ENCODE measurements at places on chromosomes 12 and 14. TPM values are rescaled to one million over a fixed set of nuclear protein-coding genes. Genes with fewer than 3 reads are reported as not detected.

Gene SLC6A15
- total RNA-seq = 0.41 TPM

Gene TMEM233
- not detected for total RNA-seq

Gene GALC
- total RNA-seq = 40.3 TPM

DNA sequence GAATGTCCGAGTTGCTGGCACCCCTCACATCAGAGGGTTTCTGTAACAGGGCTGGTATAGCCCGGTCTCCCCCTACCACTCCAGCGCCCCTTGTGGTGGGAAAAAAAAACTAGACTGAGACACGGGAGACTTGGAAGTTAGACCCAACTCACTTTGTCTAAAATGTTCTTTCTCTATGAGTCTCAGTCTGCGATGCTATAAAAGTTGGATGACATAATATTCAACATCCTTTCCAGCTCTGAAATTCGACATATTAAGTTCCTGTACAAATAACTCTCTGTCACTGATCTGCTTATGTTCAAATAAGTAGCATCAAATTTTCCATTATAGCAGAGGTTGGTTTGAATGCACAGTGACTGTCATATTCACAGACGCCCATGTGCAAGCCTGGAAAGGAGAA, 25.7 kb upstream of the TC2N start:
- H3K4me1 ChIP-seq = peaks cover 47% of the 10 kb centered on the region
- H3K27ac ChIP-seq = peak overlapping the region; percentile 87
- no peaks in the 10 kb centered on the region for H3K36me3 ChIP-seq
- DNase-seq = peak; percentile 59
- no peaks in the 10 kb centered on the region for H3K27me3 ChIP-seq

GRCh38 chr12:82608706-82609105, 78.0 kb upstream of the TMTC2 start:
- no peak overlapping the region for H3K4me3 ChIP-seq
- no peak for DNase-seq
- H3K27ac ChIP-seq = no peak overlapping the region

- H3K4me1 ChIP-seq = no peaks in the 10 kb centered on the region
- H3K27me3 ChIP-seq = peaks cover 9% of the 10 kb centered on the region
- H3K36me3 ChIP-seq = no peaks in the 10 kb centered on the region
- no peak overlapping the region for H3K27ac ChIP-seq
- DNase-seq = no peak
Observed at GRCh38 chr12:101501410-101501995, 26.4 kb downstream of the SPIC start.

GRCh38 chr12:50325890-50326391, 42.6 kb upstream of the LIMA1 start:
- H3K27me3 ChIP-seq = no peaks in the 10 kb centered on the region
- H3K27ac ChIP-seq = no peak overlapping the region
- no peaks in the 10 kb centered on the region for H3K4me1 ChIP-seq
- no peak overlapping the region for H3K4me3 ChIP-seq
- no peak for DNase-seq

GRCh38 chr14:61659582-61659981, 35.7 kb upstream of the HIF1A start:
- DNase-seq = no peak
- H3K4me3 ChIP-seq = no peak overlapping the region
- no peaks in the 10 kb centered on the region for H3K27me3 ChIP-seq
- peaks cover 83% of the 10 kb centered on the region for H3K4me1 ChIP-seq
- no peaks in the 10 kb centered on the region for H3K36me3 ChIP-seq

- no peaks in the 10 kb centered on the region for H3K27me3 ChIP-seq
- peaks cover 4% of the 10 kb centered on the region for H3K4me1 ChIP-seq
- H3K27ac ChIP-seq = no peak overlapping the region
- DNase-seq = no peak
- peaks cover 5% of the 10 kb centered on the region for H3K36me3 ChIP-seq
Observed at GRCh38 chr12:82366197-82366596, 7.9 kb downstream of the METTL25 start.

GRCh38 chr12:88876857-88877256, 296.6 kb upstream of the KITLG start:
- H3K27me3 ChIP-seq = peaks cover 1% of the 10 kb centered on the region
- H3K27ac ChIP-seq = no peak overlapping the region
- no peak for DNase-seq
- H3K4me1 ChIP-seq = no peaks in the 10 kb centered on the region
- no peak overlapping the region for H3K4me3 ChIP-seq
- H3K36me3 ChIP-seq = no peaks in the 10 kb centered on the region

DNA sequence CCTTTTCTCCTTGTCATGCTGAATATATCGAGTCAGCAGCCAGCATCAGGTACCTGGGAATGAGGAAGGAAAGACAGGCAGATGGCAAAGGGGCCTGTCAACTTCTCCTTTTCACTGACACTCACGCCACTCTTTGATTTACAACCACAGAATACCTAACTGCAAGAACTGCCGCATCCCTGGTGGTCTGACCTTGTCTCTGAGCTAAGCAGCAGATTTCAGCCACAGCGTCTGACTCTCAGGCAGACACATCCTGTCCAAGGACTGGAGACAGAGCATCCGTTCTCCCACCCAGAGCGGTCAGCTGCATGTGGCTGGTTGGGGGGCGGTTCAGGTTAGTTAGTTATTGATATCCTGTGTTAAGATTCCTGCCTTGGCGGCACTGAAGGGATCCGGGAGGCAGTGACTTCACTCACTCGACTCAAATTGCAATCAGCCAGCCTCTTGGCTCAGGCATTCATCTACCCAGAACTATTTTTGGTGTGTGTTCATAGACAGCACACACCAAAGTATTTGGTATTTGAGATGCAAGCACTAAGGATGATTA, 11.2 kb upstream of the MAP1LC3B2 start:
- H3K36me3 ChIP-seq = no peaks in the 10 kb centered on the region
- peaks cover 10% of the 10 kb centered on the region for H3K27me3 ChIP-seq
- H3K4me1 ChIP-seq = no peaks in the 10 kb centered on the region

DNA sequence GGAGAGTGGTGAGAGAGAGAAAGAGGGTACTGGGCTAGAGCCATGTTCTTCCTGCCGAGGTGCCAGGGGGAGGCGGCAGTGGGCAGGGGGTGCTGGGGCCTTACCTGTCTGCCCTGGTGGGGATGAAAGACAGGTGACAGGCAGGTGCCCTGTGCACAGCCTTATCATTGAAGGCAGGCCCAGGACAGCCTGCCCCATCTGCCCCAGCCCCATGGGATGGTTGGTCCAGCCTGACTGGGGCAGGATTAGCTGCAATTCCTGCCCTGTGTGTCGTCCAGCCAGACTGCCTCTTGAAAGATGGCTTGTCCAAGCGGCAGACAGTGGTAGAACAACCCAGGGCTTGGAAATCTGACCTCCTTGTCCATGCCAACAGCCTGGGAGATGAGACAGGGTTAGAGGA, 67.2 kb downstream of the TSPAN11 start:
- H3K4me3 ChIP-seq = no peak overlapping the region
- H3K4me1 ChIP-seq = no peaks in the 10 kb centered on the region
- no peaks in the 10 kb centered on the region for H3K27me3 ChIP-seq
- no peak for DNase-seq

DNA sequence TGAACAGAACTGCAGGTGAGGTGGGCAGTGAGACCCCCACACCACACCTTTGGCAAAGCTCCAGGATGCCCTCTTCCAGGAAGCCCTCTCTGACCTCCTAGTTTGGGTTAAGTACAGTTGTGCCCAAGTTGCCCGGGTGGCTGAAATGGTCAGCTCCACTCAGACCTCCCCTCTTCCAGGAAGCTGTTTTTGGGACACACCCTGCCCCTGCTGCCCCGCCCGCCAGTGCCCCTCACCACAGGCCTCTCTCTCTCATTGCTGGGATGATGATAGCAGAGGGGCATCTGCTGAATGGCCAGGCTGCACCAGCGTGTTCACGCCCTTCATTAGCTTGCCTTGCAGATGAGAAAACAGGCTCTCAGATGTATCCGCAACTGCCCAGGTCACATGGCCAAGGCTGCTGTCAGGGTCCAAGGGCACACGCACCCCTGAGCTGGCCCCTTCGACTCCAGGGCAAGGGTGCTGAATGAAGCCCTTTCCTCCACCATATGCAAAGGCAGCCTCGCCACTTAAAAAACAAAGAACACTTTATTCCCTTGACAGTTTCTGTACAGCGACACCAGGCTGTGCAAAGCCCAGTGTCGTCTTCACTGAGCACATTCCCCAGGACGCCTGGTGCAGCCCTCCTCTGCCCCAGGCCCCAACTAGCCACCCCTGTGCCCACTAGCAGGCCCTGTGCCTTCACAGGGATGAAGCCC, 15.5 kb downstream of the SLC25A29 start:
- no peaks in the 10 kb centered on the region for H3K4me1 ChIP-seq
- no peaks in the 10 kb centered on the region for H3K27me3 ChIP-seq
- no peak for DNase-seq
- no peak overlapping the region for H3K4me3 ChIP-seq
- no peaks in the 10 kb centered on the region for H3K36me3 ChIP-seq

- DNase-seq = no peak
- no peaks in the 10 kb centered on the region for H3K36me3 ChIP-seq
- no peak overlapping the region for H3K4me3 ChIP-seq
- no peak overlapping the region for H3K27ac ChIP-seq
- no peaks in the 10 kb centered on the region for H3K4me1 ChIP-seq
Observed at GRCh38 chr12:102685172-102685571, 204.8 kb upstream of the IGF1 start.

DNA sequence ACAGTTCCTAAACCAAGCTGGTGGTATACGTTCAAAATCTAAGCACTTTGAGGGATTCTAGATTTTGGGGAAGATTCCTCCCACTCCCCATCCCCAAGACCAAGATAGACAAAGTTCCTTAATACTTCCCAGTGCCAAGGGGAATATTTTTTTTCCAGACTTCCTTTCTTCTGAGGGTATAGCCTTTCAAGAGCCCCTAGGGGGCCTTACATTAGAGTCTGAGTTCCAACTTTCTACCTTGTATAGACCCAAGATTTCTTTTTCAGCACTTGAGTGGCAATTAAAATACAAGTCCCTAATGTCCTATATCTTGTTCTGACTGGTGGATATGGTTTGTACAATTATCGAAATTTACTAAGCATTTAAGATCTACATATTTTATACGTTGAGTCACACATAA, 28.7 kb upstream of the SOS2 start:
- no peak overlapping the region for H3K4me3 ChIP-seq
- no peaks in the 10 kb centered on the region for H3K36me3 ChIP-seq
- H3K4me1 ChIP-seq = no peaks in the 10 kb centered on the region
- DNase-seq = no peak
- H3K27ac ChIP-seq = no peak overlapping the region

- no peak overlapping the region for H3K4me3 ChIP-seq
- H3K27ac ChIP-seq = peak overlapping the region; percentile 61
- no peaks in the 10 kb centered on the region for H3K27me3 ChIP-seq
- no peak for DNase-seq
- peaks cover 9% of the 10 kb centered on the region for H3K4me1 ChIP-seq
Observed at GRCh38 chr12:108805136-108805535, 52.2 kb downstream of the SSH1 start.

Data from activated T-cell treated with anti-CD3 and anti-CD28 coated beads, Interleukin-2, amount 50 U/mL, for 72 hours (primary cell).